ENCODE measurements at places on chromosomes 13 and 19. TPM values are rescaled to one million over a fixed set of nuclear protein-coding genes. Genes with fewer than 3 reads are reported as not detected.

Gene VAV1
- total RNA-seq, result 4.7 TPM

- DNase-seq, result no peak
Measured at GRCh38 chr13:30027569-30028455, 177.4 kb upstream of the UBL3 start.

Gene ZNF20
- total RNA-seq, result 6.2 TPM

DNA sequence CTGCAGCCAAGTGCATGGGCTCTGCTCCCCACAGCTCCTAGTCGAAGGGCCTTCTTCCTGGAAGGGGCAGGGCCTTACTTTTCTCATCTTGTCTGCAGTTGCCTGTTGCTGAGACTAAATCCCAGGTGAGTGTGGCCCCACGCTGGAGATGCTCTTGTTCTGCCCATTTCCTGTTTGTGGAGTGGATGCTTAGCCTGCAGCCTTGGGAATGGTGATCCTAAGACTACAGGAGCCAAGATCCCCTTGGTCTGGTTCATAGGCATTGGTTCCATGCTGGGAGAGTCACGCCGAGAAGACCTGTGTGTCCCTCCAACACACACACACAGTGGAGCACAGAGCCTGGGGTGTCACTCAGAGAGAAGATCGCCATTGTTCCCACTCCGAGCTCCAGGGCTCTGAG, 23.5 kb downstream of the CFAP97D2 start:
- DNase-seq, result no peak

DNA sequence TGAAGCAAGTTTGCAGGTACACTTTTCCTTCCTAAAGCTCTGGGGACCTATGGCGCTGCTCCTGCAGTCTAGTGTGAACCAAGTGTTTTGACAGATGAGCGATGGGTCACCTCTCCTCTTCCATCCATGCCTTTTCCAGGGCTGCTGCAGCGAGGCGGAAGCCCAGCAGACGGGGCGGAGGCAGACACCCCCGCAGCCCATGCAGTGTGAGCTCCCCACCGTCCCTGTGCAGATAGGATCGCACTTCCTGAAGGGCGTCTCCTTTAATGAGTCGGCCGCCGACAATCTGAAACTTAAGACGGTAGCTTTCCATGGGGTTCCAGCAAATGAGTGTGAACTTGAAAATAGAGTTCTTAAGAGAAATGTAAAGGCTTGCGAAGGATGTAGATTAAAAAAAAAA, 37.1 kb upstream of the GPI start:
- DNase-seq, result no peak

- no peak for DNase-seq
Measured at GRCh38 chr19:19385896-19386869, 19.3 kb upstream of the GATAD2A start.

DNA sequence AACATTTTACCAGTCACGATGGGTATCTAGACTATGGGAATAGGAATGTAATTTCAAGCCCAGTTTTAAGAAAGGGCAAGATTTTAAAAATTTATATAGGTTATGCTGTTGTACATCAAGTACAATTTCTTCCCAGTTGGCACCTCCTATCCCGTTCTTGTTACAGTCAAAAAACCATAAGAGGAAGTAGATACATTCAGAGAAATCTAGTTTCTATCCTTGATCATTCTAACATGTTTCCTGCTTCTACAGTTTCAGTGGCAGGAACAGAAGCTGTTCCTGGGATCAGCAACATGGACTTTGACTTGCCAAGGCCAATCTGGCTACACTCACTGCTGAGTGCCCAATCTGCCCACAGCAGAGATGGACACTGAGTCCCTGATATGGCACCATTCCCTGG, 14.7 kb upstream of the FPR3 start:
- DNase-seq, result no peak

Measured in skin of body (tissue), 3 donors.